ENCODE measurements at places on chromosomes 7 and 10.

DNA sequence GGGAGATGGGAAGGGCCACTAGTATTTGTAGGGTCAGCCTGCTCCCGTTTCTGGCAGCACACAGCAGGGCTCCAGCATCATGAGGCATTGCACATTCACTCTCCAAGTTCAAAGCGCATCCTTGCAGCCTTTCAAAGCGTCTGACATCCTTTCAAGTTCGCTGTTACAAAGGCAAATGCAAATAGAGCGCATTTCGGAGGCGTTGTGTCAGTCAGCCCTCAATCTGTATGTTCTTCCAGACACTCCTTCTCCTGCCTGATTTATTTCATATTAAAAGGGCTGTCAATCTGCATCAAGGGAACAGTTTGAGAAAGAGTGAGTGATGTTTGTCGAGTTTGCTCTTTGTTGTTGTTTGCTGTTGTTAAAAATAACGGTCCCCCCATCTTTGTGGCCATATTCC lies 188.5 kb downstream of the SNX10 start:
- no peak for DNase-seq

- DNase-seq, result no peak
Measured at GRCh38 chr7:114941692-114942091, 19.8 kb downstream of the MDFIC start.

DNA sequence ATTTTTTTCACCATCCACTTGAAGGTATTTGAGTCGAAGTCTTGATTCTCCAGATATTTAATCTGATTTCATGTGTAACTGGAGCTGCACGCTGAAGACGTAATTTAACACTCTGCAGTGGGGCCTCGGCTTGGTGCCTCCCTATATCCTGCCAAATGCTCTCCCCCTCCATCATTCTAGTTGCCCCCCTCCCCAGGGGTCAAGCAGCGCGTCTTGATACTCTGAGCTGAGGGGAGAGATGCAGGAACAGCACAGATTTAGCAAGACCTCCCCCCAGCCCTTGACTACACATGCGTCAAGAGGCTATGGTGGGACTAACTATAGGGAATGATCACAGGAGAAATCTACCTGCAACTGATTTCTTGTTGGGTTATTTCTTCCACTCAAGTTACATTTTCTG lies 85.8 kb downstream of the PRPF18 start:
- DNase-seq, result no peak

DNA sequence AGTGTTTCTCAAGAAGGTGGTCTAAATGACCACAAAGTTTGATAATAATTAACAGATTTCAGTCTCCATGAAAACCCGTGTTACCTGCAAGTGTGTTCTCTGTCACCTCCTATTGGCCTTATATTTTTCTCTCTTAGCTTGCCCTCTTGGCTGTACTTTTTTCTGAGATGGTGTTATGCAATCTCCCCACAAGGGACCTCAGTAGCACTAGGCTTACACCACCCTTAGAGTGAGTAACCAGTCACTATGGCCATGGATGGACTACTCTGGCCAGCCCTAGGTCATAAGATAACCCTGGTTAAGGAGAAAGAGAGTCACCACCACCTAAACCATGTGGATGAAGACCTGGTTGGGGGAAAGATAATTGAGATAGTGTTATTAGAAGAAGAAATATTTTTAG lies 76.8 kb downstream of the NPSR1 start:
- no peak for DNase-seq

- no peak for DNase-seq
Measured at GRCh38 chr10:85614981-85615380, 751.6 kb downstream of the GRID1 start.

GRCh38 chr7:45874408-45875131 lies 1.7 kb upstream of the CCDC201 start:
- no peak for DNase-seq

- DNase-seq, result no peak
Measured at GRCh38 chr7:150738591-150739001, 1.4 kb downstream of the GIMAP5 start.

- DNase-seq, result no peak
Measured at GRCh38 chr7:111516612-111517011, 45.7 kb downstream of the IMMP2L start.

DNA sequence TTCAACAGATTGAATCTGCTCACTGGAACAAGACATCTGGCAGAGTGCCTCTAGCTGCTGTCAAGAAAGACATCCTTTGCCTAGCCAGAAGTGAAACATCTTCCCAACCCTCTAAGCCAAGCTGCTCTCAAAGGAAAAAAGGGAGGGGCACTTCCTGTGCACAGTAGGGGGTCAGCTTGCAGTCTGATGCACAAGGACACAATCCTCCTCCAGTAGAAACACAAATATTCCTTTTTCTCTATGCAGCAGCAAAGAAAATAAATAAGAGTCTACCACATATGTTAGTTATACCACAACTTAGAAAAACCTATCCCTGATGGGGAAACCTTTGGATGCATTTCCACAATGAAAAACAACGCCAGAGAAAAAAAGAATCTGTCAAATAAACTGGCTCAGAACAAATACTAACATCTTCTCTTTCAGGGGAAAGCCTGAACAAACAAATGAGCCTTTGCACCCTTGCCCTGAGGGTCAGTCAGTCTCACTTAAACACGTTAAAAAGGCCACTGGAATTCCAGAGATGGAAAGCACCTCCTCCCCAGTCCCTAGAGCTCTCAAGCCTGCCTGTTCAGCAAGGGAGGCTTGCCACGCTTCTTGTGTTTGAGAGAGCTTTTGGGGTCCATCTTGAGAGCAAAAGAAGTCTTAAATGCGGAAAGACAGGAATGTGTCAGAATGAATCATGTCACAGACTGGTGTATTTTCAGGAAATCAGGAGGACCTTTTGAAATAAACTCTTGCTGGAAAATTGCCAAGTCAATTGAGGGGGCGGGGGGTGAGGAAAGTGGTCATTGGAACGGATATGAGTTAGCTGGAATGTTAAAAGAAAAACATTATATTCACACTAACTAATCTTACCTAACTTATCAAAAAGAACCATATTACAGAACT lies 7.5 kb downstream of the LAMB1 start:
- peak; percentile 81 for DNase-seq

- DNase-seq, result no peak
Measured at GRCh38 chr7:38374507-38374906, 101.1 kb upstream of the TARP start.

DNA sequence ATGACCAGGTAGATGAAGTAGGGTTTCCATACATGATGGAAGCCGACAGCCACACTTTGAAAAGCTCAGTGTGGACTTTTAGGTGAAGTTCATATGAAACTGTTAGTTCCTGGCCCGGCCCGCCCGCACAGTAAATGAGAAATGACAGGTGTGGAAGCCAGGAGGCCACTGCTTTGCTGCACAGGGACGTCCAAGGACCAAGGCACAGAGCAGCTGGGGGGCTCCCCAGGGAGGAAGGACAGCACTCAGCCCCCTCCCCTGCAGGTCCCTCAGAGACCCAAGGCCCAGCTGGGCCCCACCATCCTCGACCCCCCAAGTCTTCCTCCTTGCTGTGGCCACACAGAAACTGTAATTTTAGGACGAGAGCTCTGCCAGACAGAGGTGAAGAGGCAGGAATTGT lies 219.2 kb downstream of the PTPRN2 start:
- no peak for DNase-seq

- DNase-seq, result no peak
Measured at GRCh38 chr7:30148951-30149459, 14.2 kb downstream of the MTURN start.

DNA sequence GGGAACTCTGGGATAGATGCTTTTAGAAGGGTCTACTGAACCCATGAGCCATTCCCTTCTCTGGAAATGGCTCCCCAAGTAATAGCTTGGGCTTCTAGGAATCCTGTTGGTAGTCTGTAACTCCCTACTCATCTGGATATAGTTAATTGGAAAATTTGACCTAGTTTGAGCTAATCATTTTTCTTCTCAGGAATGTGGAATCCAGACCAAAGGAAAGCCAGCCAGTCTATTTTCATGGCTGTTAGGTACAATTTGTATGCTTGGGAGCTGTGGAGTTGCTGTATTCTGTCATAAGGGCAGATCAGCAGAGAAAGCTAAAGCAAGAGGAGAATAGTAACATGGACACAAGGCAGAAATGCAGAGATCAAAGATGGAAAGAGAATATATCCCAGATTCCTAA lies 71.6 kb upstream of the C1GALT1 start:
- DNase-seq, result no peak

DNA sequence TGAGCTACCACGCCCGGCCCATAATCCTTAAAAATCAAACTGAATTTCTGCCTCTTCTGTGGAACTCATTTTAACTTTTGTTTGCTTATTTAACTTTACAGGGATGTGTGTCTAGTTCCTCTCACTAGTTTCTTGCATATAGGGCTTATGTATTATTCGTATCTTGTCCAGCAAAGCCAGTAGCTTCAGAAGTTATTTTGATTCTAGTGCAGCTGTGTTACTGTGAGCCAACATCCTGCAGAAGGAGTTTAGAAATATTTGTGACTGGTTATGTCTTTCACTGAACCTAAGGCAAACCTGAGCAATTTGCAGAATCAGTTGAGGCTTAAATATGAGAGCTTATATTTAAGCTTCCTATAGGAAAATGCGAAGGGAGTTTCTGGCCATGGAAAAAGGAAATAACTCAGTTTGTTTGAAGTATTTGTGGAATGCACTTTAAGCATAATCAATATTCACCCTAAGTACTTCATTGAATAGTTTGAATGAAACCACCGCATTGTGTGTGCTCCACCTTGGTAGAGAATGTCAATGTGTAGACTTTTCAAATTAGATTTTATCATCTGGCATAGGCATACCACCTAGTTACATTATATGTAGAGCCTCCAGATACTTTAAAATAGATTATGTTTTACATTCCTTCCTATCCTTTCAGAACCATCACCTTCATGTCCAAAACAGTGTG lies 90.8 kb downstream of the MCU start:
- no peak for DNase-seq

- DNase-seq, result peak; percentile 58
Measured at GRCh38 chr10:13347043-13347499, 1.0 kb downstream of the SEPHS1 start.

- no peak for DNase-seq
Measured at GRCh38 chr7:122306320-122307227, 2.0 kb upstream of the FEZF1 start.

DNA sequence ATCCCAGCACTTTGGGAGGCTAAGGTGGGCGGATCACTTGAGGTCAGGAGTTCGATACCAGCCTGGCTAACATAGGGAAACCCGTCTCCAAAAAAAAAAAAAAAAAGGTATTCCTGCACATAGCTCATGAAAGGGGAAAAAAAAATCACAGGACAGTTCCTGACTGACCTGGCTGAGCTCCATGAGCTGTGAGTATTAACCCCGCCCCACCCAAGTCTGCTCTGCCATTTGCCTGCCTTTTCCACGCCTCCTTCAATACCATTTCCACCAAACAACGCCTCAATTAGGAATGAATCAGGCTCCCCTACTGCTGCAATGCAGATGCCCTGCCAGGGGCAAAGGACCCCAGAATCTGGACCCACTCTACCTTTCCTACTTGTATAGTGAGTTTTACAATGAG lies 55.0 kb downstream of the PDIA4 start:
- no peak for DNase-seq

DNA sequence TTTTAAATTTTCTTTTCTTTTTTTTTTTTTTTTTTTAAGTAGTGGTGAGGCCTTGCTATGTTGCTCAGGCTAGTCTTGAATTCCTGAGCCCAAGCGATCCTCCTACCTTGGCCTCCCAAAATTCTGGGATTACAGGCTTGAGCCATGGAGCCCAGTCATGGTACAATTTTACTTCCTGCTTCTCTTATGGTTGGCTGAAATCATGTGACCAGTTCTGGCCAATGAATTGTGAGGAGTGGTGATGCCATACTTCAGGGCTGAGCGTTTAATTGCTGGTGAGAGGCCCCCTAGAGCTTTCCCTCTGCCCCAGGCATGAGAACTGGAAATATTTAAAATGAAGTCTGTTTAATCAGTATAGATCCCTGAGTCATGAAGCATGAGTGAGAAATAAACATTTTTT lies 22.2 kb upstream of the BAIAP2L1 start:
- no peak for DNase-seq

- DNase-seq, result no peak
Measured at GRCh38 chr10:130933008-130933390, 378.5 kb downstream of the TCERG1L start.

DNA sequence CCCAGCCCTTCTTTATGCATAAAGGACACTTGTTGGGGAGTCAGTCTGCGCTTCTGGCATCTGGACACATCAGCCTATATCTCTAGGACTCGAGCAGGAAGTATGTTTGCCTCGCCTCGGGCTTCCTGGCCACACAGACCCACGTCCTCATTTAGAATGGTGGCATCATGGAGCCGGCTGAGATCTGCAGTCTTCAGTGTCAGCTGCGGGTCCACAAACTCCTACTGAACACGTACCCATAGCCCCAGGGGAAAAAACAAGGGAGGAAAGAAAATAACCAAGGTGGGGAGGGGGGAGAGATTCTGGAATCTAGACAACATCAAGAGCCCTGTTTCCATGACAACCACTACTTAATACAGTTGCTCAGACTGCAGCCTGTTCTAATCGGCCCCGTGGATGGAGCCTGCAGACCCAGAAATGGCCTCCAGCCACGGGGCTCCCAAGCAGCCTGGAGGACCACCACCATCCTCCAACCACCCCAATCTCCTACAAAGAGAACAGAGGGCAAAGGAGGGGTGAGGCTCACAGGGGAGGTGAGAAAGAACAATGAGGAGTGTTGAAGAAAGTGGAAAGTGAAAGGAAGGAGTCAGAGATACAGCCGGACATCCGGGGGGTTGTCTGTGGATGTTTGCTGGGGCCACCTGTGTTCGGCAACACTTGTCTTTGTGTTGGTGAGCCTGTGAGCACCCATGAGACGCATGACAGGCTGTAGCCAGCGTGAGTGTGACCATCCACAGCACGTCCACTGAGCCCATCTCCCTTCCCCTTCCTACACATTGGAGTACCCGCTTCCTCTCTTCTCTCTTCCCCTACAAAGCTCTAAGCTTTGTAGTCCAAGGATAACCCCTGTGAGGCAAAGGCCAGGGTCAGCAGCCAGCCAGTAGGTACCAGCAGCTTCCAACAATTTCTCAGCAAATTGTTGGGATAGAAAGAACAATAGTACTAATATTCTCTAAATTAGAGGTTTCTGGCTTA lies 141.0 kb downstream of the PLXNA4 start:
- no peak for DNase-seq

DNA sequence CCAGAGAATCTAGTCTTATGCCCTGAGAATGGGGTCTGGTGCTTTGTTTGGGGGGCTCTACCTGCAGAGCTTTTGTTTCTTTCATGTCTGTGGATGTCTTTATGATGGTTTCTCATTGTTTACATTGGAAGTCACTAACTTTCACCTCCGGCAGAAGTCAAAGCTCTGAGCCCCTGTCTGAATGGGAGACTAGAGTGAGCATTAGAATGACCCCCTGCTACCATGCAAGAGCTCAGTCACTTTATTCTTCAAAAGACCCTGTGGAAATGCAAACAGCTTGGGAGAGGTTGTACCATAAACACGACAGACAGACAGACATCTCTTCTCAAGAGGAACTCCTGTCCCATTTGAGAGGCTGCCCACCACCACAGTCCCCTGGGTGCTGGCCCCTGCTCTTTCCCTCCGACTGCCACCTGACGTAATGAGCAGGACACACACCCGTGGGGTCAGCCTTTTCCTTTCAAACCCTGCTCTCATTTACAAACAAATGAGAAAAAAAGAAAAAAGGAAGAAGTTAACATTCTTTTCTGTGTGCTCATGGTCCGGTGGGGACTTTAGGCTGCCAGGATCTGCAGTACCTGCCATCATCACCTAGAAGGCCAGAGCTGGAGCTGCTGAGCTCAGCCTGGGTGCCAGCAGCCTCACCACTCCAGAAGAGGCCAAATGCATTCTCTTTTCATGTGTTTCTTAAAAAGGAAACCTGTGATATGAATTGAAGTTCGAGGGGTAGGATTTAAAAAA lies 91.6 kb downstream of the FZD1 start:
- DNase-seq, result no peak

- no peak for DNase-seq
Measured at GRCh38 chr10:1573334-1573969, 163.9 kb downstream of the ADARB2 start.

GRCh38 chr7:120714945-120715344 lies 143.0 kb downstream of the TSPAN12 start:
- no peak for DNase-seq

Measured in right forelimb (tissue), 1 donor.